Hindlimb muscle (tissue), 1 donor: ENCODE measurements at places on chromosomes 5 and 9. TPM values are rescaled to one million over a fixed set of nuclear protein-coding genes. Genes with fewer than 3 reads are reported as not detected.
A peak's percentile ranks its signal among the peaks of the same experiment; 100 is the strongest.

GRCh38 chr5:158626718-158627117 lies 473.0 kb downstream of the EBF1 start:
- no peak for DNase-seq

- no peak for DNase-seq
Observed at GRCh38 chr9:101668421-101668820, 70.0 kb downstream of the GRIN3A start.

GRCh38 chr9:37943345-37944265 lies 39.7 kb upstream of the SLC25A51 start:
- DNase-seq: peak; percentile 57

GRCh38 chr9:113547501-113547900 lies 84.0 kb downstream of the RGS3 start:
- no peak for DNase-seq

- DNase-seq: no peak
Observed at GRCh38 chr5:132475987-132476875, 14.3 kb downstream of the IRF1 start.

DNA sequence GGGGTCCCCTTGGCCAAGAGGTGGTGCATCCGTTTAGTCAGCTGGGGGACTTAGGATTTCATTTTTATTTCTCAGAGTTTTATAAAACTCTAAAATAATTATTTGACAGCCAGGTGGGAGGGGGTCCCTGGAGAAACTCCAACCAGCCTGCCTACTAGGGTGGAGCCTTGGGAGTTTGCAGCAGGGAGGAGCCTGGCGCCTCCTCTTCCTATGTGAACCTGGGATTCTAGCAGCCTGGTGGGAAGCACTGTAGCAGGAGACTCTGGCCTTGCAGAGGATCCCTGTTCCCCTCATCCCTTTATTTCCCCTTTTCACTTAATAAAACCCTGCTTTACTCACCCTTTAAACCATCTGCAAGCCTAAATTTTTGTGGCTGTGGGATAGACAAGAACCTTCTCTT lies 50.8 kb downstream of the FXN start:
- no peak for DNase-seq

DNA sequence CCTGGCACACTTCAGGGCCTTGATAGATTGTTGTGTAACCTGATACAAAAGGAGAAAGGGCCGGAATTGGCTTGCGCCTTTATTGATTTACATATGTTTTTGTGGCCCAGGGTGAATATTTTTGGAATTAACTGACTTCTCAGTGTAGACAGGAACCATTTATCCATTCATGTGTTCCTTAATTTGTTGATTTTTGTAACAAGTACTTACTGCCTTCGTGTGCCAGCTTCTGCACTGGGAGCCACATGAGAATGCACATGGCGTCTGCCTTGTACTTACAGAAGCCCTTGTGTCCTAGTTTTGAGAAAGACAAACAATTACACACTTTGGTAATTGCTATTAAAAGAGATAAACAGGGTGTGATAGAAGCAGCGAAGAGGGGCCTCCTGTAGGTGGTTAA lies 26.4 kb downstream of the EHMT1 start:
- no peak for DNase-seq

GRCh38 chr9:75130621-75131230 lies 42.4 kb downstream of the OSTF1 start:
- no peak for DNase-seq

The GABBR2 gene
- polyA plus RNA-seq: 0.63 TPM

GRCh38 chr5:134177369-134178095 lies 782 bp upstream of the SKP1 start:
- DNase-seq: peak; percentile 24

- DNase-seq: no peak
Observed at GRCh38 chr5:127577458-127577857, 60.0 kb downstream of the PRRC1 start.

The SPATA31D4 gene
- polyA plus RNA-seq: not detected

The PRSS3 gene
- not detected for polyA plus RNA-seq

DNA sequence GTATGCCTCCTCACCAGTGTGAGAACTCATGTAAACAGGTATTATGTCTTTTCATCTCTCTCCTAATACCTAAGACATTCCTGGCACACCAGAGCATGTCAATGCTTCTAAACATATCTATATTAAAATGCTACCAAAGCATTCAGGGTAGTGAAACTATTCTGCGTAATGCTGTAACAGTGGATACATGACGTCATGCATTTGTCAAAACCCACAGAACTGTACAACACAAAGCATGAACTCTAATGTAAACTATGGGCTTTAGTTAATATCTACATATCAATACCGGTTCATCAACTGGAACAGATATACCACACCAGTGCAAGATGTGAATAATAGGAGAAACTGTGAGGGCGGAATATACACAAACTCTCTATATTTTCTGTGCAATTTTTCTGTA lies 72.2 kb upstream of the GABRP start:
- DNase-seq: no peak

- DNase-seq: no peak
Observed at GRCh38 chr5:179772351-179772750, 21.4 kb upstream of the LTC4S start.

DNA sequence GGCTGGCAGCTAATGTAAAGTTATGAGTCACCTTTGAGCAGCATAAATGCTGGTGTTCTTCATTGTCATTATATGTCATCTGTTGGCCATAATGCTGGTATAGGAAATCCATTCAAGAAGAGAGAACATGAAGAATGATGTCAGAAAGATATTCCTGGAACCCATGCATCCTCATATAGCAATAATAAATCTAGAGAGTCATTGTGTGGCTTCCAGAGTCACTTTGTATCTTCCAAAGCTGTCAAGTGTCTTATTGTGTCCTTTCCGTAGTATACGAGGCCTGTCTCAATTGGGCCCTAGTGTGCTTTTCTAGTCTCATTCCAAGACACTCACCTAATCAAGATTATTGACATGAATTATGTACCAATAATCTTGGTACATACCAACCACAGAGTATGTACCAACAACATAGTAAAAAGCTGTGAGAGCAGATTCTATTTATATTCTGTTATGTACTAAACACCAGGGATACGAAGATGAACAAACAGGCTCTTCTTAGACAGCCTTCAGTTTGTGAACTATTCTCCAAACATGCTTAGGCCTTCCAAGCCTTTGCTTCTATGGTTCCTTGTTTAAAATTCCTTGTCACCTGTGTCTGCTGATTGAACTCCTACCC lies 110.1 kb downstream of the ERCC6L2 start:
- DNase-seq: no peak

- no peak for DNase-seq
Observed at GRCh38 chr9:133604214-133604613, 5.0 kb downstream of the FAM163B start.

- peak; percentile 51 for DNase-seq
Observed at GRCh38 chr9:89038382-89039103, 47.3 kb downstream of the S1PR3 start.

The MSMP gene
- polyA plus RNA-seq: not detected

GRCh38 chr5:72486371-72486770 lies 20.8 kb downstream of the ZNF366 start:
- no peak for DNase-seq

The HRH2 gene
- polyA plus RNA-seq: 0.94 TPM

The SLC34A3 gene
- polyA plus RNA-seq: 1.8 TPM

The FAM78A gene
- polyA plus RNA-seq: 44.5 TPM

DNA sequence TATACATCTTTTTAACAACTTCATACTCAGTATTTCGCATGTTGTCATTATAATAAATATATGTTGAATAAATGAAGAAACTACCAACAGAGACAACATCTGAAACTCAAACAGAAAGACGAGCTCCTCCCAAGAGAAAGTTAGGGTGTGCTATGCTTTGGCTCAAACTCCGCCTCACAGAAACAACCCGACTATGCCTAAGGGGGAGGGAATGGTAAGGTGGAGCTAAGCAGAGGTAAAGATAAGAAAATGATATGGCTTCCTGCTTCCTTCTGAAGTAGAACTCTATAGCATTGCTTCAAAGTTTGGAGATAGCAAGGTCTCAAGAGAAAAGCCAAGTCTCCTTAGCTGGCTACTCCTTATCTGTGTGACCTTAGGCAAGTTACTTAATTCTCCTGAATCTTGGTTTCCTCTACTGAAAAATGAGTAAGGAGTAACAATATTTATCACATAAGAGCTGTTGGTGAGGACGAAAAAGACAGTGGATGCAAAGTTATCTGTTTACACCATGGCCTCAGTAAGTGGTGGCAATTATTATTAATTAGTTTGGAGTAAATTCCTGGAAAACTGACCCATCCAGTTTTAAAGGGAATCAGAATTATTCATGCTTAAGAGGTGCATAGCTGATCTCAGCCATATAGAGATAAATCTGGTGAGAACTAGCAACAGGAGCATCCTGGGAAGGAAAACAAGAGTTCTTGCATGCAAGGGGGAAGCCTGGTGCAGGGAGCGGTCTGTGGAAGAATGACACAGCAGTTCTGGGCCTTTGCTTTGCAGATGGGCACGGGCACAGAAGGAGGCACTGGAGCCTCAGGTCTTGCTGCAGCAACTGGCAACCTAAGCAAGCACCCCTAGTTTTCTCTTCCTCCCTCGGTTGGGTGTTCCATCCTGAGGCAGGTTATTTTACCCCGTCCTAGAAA lies 73.3 kb downstream of the GLIS3 start:
- no peak for DNase-seq

DNA sequence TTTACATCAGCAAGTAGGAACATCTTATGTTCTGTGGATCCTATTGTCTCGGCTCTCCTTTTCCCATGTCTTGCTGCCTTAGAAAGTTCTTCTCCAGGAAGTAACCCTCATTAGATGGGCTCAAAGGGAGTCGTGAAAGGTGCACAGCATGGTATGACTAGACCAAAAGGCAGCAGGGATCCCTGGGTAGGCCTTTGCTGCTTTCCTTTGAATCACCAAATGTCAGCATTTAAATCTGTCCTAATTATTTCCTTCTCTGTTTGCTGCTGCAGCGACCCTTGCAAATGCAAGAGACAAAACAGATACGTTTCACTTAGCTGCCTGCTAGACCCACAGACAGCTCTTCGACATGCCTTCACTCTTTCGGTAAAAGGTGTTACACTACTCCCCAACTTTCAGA lies 218.4 kb downstream of the ACTL7B start:
- DNase-seq: no peak

DNA sequence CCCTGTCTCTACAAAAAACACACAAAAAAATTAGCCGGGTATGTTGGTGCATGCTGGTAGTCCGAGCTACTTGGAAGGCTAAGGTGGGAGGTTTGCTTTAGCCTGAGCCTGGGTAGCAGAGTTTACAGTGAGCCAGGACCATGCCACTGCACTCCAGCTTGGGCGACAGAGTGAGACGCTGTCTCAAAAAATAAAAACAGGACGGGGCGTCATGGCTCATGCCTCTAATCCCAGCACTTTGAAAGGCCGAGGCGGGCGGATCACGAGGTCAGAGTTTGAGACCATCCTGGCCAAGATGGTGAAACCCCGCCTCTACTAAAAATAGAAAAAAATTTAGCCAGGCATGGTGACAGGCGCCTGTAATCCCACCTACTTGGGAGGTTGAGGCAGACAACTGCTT lies 40.3 kb downstream of the UBE2D2 start:
- no peak for DNase-seq
